Type B pancreatic cell (in vitro differentiated cells): ENCODE measurements at places on chromosomes 2 and 18. TPM values are rescaled to one million over a fixed set of nuclear protein-coding genes. Genes with fewer than 3 reads are reported as not detected.
A peak's percentile ranks its signal among the peaks of the same experiment; 100 is the strongest.

DNA sequence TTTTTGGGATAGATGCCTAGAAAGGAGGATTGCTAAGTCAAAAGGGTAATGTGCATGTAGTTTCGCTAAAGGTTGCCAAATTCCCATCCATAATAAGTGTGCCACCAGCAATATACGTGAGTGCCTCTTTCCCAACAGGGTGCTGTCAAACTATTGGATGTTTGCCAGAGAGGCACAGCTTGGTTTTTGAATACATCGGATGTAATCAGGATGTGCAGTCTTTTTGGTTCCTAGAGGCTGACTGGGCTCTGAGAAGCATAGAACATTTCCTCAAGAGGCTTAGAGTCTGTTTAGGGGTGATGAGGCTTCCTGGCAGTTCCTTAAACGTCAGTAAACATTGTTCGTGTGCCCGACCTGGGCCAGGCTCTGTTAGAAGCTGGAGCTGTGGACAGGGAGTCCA lies 28.0 kb downstream of the AGAP1 start:
- peaks cover 28% of the 10 kb centered on the region for H3K4me1 ChIP-seq
- H3K27me3 ChIP-seq: no peaks in the 10 kb centered on the region
- DNase-seq: no peak
- H3K27ac ChIP-seq: peak overlapping the region; percentile 8
- H3K36me3 ChIP-seq: peaks cover 9% of the 10 kb centered on the region
- H3K4me3 ChIP-seq: no peak overlapping the region

DNA sequence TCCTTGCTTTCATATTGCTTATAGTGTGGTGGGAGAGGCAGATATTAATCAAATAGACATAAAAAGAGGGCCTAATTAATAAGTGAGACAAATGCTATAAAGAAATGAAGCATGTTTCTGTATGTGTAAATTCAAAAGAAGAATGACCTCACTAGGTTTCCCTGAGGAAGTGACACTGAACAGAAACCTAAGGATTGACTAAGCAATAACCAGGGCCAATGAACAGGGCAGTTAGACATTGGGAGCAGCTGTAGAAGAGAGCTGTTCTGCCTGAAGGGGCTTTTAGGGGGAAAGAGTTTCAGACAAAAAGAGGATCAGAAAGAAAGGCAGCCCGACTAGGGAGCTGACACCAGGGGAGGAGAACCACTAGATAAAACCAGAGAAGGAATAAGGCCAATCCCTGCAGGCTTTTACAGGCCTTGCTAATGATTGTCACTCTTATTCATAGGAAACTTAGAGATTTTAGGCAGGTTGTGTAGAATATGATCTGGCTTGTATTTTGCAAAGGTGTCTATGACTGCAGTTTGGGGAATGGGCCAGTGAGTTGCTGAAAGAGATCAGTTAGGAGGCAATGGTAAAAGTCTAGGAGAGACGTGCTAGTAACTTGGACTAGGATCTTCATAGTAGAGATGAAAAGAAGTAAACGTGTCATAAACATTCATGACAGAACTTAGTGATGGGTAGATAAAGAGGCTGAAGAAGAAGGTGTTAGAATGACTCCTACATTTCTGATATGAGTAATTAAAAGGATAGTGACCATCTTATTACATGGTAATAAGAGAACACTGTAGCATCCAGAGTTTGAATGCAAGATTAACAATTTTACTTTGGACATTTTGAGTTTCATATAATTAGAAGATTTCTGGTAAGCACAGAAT lies 26.8 kb upstream of the NABP1 start:
- no peaks in the 10 kb centered on the region for H3K36me3 ChIP-seq
- H3K4me3 ChIP-seq: no peak overlapping the region
- DNase-seq: no peak
- H3K27me3 ChIP-seq: no peaks in the 10 kb centered on the region
- no peaks in the 10 kb centered on the region for H3K4me1 ChIP-seq
- H3K27ac ChIP-seq: no peak overlapping the region

- DNase-seq: no peak
- no peak overlapping the region for H3K4me3 ChIP-seq
- no peaks in the 10 kb centered on the region for H3K27me3 ChIP-seq
- no peaks in the 10 kb centered on the region for H3K4me1 ChIP-seq
- no peak overlapping the region for H3K27ac ChIP-seq
These were observed 28.9 kb upstream of the TMEM214 start for GRCh38 chr2:27003857-27004256.

- no peaks in the 10 kb centered on the region for H3K27me3 ChIP-seq
- peaks cover 9% of the 10 kb centered on the region for H3K4me1 ChIP-seq
- no peak for DNase-seq
- H3K27ac ChIP-seq: no peak overlapping the region
These were observed 35.5 kb upstream of the KIDINS220 start for GRCh38 chr2:8872821-8873432.

Gene TRIB2
- total RNA-seq: 40.1 and 90.9 TPM in 2 replicates

Gene GALNT3
- total RNA-seq: 28.8 and 62.1 TPM in 2 replicates

Gene ZNF892
- 7.2 and 14.0 TPM in 2 replicates for total RNA-seq

Gene WDR35
- total RNA-seq: 4.5 and 15.0 TPM in 2 replicates
